Activated CD4-positive, alpha-beta memory T cell treated with anti-CD3 and anti-CD28 coated beads for 36 hours (primary cell): ENCODE measurements at places on chromosomes 4 and X.

- H3K36me3 ChIP-seq, result no peaks in the 10 kb centered on the region
- H3K27me3 ChIP-seq, result no peaks in the 10 kb centered on the region
- no peak overlapping the region for H3K4me3 ChIP-seq
- no peak overlapping the region for H3K27ac ChIP-seq
- DNase-seq, result no peak
These were observed 66.1 kb downstream of the WNK3 start for GRCh38 chrX:54291758-54292157.

GRCh38 chr4:41472081-41472480, 65.9 kb upstream of the LIMCH1 start:
- peaks cover 3% of the 10 kb centered on the region for H3K27me3 ChIP-seq
- H3K4me3 ChIP-seq, result no peak overlapping the region
- no peak for DNase-seq
- no peak overlapping the region for H3K27ac ChIP-seq
- H3K4me1 ChIP-seq, result no peaks in the 10 kb centered on the region

DNA sequence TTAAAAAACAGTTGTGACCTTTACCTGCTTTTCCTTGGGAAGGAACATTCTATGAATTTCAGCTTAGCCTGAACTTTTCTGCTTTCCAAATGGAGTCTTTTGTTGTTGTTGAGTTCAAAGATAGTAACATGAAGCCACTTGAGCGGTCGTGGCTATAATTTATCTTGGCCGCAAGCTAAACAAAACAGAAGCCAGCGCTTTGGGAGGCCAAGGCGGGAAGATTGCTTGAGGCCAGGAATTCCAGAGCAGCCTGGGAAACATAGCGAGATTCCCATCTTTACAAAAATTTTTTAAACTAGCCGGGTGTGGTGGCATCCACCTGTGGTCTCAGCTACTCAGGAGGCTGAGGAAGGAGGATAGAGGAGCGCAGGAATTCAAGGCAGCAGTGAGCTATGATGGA, 29.9 kb downstream of the TKTL1 start:
- no peak overlapping the region for H3K27ac ChIP-seq
- no peak overlapping the region for H3K4me3 ChIP-seq
- no peaks in the 10 kb centered on the region for H3K27me3 ChIP-seq
- DNase-seq, result no peak

- no peak overlapping the region for H3K27ac ChIP-seq
- H3K4me3 ChIP-seq, result no peak overlapping the region
- H3K27me3 ChIP-seq, result no peaks in the 10 kb centered on the region
- H3K4me1 ChIP-seq, result no peaks in the 10 kb centered on the region
- no peaks in the 10 kb centered on the region for H3K36me3 ChIP-seq
These were observed 739.0 kb downstream of the DMD start for GRCh38 chrX:32472364-32472763.

- no peaks in the 10 kb centered on the region for H3K36me3 ChIP-seq
- peaks cover 4% of the 10 kb centered on the region for H3K4me1 ChIP-seq
- DNase-seq, result no peak
- H3K27me3 ChIP-seq, result no peaks in the 10 kb centered on the region
These were observed 29.9 kb downstream of the RNF175 start for GRCh38 chr4:153729895-153730294.

DNA sequence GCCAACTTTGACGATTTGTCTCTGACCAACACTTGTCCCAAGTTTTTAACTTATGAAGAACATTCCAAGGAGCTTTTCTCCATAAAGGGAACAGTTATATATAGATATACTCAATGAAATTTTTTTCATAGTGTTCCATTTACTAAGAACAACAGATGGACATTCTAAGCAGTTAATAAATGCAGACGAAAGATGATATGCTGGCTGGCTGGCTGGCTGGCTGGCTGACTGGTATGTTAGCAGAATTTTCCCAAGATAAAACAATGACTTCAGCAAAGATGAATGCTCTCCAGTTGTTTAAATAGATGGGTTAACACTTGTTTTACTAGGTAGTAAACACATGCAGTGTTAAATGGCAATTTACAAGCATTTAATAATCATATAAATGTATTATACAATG, 62.2 kb downstream of the SPANXN3 start:
- H3K4me3 ChIP-seq, result no peak overlapping the region
- H3K27ac ChIP-seq, result no peak overlapping the region
- no peaks in the 10 kb centered on the region for H3K36me3 ChIP-seq
- no peaks in the 10 kb centered on the region for H3K4me1 ChIP-seq

DNA sequence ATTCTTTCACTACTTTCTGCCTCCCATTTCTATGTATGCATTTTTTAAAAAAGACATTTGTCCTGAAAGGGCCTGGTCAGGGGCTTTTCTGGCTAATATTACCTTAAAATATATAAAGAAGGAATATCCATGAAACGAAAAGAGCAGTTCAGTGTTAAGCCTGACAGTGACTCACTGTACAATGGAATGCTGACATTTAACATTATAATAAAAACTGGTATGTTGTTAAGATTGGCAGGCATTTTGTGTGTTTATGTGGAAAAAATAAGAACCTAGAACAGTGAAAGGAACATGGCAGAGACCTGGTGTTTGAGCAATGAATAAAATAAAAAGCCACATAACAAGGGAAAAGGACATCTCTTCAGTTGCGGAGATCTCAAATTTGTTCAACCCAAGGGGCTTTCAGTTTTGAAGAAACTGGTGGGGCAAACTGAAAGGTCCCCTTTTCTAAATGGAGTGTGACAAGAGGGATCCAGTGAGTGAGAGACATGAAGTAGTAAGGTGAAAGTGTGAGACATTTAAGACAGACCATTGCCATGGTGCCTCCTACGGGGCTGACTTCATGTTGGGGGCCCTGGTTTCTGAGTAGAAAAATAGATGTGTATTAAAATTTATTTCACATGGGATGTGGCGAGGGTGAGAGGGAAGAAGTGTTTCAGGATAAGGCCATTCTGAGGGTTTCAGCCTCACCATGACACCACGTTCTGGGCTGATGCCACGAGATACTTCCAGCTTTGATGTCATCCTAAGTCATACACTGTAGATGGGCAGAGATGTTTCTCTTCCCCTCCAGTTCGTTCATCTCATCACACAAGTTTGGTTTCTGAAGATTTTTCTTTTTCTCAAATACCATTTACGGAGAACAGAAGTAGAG, 324.9 kb downstream of the PPP3CA start:
- no peak overlapping the region for H3K4me3 ChIP-seq
- peaks cover 4% of the 10 kb centered on the region for H3K36me3 ChIP-seq
- no peaks in the 10 kb centered on the region for H3K27me3 ChIP-seq
